NCI-H460 (cell line): ENCODE measurements at places on chromosomes 3 and 15. TPM values are rescaled to one million over a fixed set of nuclear protein-coding genes. Genes with fewer than 3 reads are reported as not detected.

GRCh38 chr3:65170390-65171042, 482.7 kb upstream of the ADAMTS9 start:
- DNase-seq = peak; percentile 70

The HAPLN3 gene
- 5.4 and 7.1 TPM in 2 replicates for total RNA-seq

The KLHL40 gene
- total RNA-seq = not detected in 2 replicates

GRCh38 chr3:71991681-71992080, 206.7 kb upstream of the PROK2 start:
- DNase-seq = no peak

- DNase-seq = no peak
These were observed 13.3 kb upstream of the IL16 start for GRCh38 chr15:81183439-81183775.

DNA sequence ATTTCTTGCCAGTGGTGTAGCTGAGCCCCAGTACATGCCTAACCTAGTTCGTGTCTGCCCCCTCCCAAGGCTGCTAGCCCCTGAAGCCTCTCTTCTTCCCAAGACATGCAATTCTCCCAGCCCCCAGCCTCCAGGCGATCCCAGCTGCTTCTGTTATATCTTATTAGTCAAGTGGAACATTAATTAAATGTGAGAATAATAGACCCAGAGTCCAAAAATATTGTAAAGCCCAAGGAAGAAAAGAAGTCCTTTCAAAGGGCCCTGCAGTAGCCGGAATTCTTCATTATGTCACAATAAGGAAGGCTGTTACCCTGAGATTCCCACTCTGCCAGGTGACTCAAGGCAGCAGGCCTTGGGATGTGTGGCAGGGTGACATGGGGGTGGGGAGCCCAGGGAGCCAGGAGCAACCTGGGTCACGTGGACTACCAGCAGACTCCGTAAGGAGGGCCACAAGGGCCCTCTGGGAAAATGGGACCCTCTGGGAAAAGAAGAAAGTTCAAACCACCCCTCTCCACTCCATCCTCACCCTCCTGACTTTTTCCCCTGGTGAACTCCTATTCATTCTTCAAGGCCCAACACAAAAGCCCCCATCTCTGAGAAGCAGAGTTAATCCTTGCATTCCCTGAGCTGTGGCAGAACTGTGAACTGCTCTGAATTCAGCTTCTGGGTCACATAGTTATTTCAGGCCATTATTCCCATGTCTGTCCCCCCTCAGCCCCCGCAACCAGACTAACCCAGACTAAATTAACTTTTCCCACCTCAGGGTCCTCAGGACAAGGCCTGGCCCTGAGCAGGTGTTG, 21.8 kb upstream of the TRH start:
- no peak for DNase-seq

The FANCI gene
- total RNA-seq = 39.4 and 44.7 TPM in 2 replicates

GRCh38 chr3:171135549-171135948, 109.0 kb upstream of the SLC2A2 start:
- no peak for DNase-seq

DNA sequence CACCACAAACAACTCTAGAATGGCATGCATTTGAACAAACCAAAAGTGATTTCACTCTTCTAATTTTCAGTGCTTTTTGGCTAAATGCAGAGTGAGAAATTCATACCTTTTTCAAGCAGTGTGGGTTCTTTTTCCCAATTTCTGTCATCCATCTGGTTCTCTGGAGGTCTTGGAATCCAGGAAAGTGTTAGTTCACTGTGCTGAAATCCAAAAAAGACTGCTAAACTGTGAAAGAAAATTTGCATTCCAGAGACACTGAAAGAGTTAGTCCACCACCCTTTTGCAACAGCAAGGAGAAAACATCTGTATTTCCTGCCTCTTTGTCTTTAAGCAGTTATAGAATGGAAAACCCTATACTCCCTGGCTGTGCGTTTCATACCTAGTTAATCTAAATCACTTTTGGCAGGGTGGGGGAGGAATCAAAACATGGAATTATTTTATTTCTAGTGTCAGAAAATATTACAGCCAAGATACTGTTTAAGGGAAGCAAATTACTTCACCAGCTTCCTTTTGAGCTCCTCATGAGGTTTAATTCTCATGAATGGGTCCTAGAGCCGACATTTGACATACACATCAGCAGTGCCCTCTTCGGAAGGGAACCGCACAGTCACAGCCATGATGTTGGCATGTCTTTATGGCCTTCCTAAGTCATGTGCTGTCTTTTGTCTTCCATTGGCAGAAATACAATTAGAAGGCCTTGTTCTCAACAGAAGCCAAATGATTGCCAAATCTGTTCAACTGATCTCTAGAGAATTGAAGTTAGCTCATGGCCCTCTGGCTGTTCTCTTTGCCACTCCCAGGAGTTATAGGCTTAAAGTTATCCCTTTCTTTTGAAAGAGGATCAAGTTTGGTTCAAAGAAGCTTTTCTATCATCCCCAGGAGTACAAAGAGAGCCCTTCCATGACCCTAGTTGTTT, 317.7 kb upstream of the TPRG1 start:
- no peak for DNase-seq

DNA sequence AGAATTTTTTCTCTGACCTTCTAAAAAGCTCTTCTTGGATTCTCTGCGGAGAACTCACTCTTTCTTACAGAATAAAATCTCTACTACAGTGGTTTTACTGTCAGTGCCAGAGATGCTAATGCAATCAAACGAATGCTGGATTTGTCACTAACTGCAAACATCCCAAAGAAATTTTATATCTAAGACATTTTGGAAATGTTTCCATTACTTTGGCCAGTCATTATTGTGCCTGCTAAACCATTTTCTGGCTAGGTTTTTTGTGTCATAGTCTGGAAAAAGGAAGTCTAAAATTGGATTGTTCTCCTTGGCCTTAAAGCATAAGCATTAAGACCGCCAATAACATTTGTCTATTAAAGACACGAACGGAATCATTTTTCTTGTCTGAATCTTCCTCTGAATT, 54.0 kb downstream of the PLOD2 start:
- DNase-seq = no peak

GRCh38 chr3:102514241-102514640, 79.4 kb downstream of the ZPLD1 start:
- DNase-seq = no peak

DNA sequence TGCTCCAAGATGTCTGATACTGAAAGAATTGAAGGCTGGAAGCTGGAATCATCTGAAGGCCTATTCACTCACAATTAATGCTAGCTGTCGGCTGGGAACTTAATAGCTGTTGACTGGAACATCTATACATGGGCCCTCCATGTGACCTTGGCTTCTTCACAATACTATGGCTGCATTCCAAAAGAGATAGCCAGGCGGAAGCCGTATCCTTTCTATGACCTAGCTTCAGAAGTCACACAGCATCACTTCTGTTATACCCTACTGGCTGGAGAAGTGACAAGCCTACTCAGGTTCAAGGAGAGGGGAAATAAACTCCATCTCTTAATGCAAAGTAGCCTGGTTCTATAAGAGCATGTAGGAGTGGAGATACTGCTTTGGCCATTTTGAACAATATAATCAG, 50.9 kb upstream of the SPRED1 start:
- no peak for DNase-seq

The C3orf80 gene
- not detected in 2 replicates for total RNA-seq

The SERPINI2 gene
- not detected in 2 replicates for total RNA-seq

- no peak for DNase-seq
These were observed 40.7 kb upstream of the PSMD6 start for GRCh38 chr3:64063983-64064438.

GRCh38 chr15:94168250-94168649, 63.1 kb upstream of the MCTP2 start:
- no peak for DNase-seq

DNA sequence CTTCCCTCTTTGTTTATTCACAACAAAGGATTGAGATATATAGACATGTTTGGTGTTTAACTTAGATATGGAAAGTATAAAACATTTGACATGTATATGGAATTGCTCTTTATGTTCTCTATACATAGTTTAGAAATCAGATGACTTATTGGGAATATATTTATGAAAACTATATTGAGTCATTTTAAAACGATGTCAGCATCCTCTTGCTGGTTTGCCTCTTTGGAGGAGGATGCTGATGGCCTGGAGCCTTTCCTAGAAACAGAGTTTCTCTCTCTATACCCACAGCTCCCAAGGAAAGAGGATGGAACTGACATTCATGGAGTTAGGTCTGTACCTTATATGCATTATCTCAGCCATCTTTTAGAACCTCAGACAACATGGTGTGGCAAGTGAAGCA, 40.3 kb downstream of the ZBTB38 start:
- DNase-seq = no peak
